Stomach (tissue), 19 donors: ENCODE measurements at places on chromosomes 4 and X.

GRCh38 chr4:146883070-146883469 is 62.6 kb downstream of the TTC29 start:
- DNase-seq = no peak

GRCh38 chr4:184815046-184815877 is 10.5 kb downstream of the ACSL1 start:
- peak; percentile 92 for DNase-seq

DNA sequence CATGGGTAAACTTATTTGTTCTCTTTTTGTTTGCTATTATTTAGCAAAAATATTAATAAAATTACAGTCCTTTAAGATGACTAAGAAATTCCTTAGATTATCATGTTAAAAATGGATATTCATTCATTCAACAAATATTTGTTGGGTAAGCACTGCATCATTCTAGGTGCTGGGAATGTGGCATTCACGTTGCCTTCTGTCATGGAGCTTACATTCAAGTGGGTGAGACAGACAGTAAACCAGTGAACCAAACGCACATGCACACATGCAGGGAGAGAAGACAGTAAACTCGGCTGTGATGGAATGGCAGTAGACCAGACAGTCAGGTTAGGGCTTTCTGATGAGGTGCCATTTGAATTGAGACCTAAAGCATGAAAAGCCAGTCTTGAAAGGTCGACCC is 91.8 kb downstream of the STOX2 start:
- DNase-seq = no peak

DNA sequence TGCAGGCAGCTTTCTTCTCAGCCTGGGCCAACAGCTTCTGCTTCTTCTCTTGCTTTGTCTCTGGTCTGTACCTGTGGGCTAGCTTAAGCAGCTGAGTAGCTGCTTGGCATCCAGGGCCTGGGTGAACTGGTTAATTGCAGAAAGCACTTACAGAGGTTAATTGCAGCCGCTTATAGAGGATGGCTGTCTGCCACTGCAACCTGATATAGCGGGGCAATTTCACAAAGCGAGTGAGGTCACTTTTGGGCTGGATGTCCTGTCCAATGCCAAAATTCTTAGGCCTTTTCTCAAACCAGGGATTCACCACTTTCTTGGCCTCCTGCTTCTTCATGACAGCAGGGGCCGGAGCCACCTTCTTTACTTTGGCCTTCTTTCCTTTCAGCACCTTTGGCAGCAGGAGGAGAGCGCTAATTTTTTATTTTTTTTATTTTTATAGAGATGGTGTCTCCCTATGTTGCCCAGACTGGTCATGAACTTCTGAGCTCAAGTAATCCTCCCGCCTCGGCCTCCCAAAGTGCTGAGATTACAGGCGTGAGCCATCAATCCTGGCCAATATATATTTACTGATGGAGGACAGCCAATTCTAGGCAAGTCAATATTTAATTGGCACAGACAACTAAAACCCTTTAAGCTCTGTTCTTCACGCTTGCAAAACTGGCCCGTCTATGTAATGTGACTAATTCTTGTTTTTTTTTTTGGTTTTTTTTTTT is 61.0 kb downstream of the ENOPH1 start:
- DNase-seq = peak; percentile 47

DNA sequence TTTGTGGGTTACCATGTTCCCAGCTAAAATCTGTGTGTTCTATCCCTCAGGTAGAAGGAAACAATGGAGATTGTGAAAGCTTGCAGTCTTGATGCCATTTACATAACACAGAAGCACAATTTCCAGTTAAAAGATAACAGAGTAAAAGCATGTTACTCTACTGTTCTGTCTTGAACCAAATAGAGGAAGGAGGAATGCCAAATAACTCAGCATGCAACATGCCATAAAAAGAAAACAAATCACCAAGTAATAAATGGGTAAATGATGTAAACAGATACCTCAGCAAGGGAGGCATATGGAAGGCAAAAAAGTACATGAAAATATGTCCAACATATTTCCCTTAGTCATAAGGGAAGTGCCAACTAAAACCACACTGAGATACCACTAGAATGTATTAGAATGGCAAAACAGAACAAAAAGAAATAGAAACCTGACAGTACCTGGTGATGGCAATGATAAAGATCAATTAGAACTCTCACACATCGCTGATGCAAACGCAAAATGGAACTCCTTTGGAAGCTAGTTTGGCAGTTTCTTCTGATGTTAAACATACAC is 502.6 kb upstream of the HS3ST1 start:
- no peak for DNase-seq

DNA sequence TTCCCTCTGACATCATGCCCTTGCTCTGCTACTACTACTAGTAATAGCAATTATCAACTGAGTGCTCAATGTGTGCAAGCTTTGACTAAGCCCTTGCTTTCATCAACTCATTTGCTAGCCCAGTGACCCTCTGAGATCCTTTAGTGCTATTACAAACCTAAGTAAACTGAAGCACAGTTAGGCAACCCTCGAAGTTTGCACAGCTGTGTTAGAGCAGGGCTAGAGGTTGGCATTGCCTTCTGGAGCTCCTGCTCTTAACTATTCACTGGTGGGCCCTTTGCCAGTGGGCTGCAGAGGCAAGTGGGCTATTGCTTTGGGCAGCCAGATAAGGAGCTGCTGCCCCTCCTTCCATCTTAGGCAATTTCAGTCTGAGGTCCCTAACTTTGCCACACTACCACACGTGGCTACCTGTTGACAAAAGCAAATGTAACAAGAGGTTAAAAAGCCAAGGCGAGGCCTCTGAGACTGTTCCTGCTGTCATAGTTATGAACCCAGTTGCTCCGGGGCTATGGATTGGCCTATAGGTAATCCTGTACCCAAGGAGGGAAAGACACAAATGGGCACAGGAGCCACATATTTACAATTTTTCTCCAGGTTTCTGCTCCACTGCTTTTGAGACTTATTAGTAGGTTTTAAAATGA is 41.5 kb upstream of the ANKRD50 start:
- peak; percentile 84 for DNase-seq

GRCh38 chrX:13276991-13277390 is 42.9 kb downstream of the ATXN3L start:
- no peak for DNase-seq
